Activated CD4-positive, alpha-beta T cell treated with anti-CD3 and anti-CD28 coated beads, Interleukin-2, amount 50 U/mL, for 4 hours (primary cell): ENCODE measurements at places on chromosomes 1 and 21.

GRCh38 chr1:243595527-243596210 is 254.4 kb downstream of the AKT3 start:
- DNase-seq: peak; percentile 2

- DNase-seq: no peak
These were observed 27.4 kb downstream of the CACHD1 start for GRCh38 chr1:64497088-64497883.

DNA sequence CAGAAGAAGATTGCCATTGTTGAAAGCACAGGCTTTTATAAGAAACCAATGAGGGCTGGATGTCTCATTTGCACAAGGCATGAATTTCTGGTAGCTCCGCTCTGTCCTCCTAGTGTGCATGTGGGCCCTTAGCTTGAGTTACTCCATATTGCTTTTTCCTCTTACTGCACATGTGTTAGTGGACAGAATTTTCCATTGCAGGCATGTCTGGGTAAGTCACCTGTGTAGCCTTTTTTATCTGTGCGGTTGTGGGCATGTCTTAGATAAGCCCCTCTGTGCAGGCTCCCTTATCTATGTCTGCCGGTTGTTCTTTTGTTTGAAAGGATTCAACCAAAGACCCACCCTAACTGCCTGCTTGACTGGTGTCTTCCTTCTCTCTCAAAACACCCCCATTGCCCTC is 7.2 kb upstream of the CLCA1 start:
- no peak for DNase-seq

- no peak for DNase-seq
These were observed 139.8 kb downstream of the DMRTB1 start for GRCh38 chr1:53598966-53599365.

- DNase-seq: no peak
These were observed 43.9 kb upstream of the LYST start for GRCh38 chr1:235910357-235911299.

- DNase-seq: no peak
These were observed 45.0 kb upstream of the ADARB1 start for GRCh38 chr21:45029298-45029947.

DNA sequence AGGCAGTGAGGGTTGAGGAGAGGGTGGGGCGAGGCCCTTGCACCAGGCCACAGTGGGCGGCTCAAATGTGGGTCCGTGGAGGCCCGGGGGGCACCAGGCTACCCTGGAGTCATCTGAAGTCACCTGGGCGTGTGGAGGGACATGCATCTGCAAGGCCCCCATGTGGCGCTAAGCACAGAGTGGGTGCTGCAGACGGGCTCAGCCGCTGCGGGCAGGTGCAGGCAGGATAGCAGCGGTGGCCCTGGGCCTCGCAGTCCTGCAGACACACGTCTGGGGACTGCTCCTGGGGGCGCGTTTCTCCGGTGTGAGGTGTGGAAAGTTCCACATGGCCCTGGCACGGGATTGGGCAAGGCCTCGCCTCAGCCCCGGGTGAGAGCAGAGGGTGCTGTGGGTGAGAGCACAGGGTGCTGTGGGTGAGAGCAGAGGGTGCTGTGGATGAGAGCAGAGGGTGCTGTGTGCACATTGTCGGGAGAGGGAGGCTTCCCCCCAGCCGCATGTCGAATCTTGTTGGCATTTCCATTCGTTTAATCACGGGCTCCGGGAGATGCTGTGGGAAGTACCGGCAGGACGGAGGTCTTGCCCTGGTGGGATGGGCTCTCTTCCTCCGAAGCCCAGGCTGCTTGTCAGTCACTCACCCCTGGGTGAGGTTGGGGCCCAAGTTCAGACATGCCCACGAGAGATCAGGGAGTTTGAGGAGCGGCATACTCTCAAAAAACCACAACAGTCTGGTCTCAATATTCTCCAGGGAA is 46.5 kb downstream of the TP73 start:
- no peak for DNase-seq

- DNase-seq: no peak
These were observed 85.7 kb downstream of the TAS1R2 start for GRCh38 chr1:18773753-18774152.

DNA sequence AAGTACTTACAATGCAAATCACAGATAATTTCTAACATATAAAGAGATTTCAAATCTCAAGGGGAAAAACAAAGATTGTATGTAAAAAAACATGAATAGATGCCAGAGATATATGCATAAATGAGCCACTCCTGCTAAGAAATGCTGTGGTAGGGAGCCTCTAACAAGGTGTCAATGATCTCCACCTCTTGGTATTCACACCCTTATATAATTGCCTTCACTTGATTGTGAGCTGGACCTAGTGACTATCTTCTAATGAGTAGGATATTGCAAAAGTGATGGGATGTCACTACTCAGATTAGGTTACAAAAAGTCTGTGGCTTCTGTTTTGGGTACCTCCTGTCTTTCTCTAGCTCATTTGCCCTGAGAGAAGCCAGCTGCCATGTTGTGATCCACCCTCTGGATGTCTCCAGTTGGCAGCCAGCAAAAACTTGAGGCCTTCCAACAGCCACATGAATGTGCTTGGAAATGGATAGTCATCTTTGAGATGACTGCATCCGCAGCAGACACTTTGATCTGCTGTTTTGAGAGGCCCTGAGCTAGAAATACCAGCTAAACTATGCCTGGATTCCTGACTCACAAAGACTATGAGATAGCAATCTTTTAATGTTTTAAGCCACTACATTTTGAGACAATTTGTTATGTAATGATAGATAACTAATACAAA is 196.1 kb upstream of the FGGY start:
- DNase-seq: no peak

GRCh38 chr1:225871359-225872074 is 10.7 kb downstream of the TMEM63A start:
- no peak for DNase-seq

- DNase-seq: no peak
These were observed 89.7 kb downstream of the BCAR3 start for GRCh38 chr1:93591676-93592550.

DNA sequence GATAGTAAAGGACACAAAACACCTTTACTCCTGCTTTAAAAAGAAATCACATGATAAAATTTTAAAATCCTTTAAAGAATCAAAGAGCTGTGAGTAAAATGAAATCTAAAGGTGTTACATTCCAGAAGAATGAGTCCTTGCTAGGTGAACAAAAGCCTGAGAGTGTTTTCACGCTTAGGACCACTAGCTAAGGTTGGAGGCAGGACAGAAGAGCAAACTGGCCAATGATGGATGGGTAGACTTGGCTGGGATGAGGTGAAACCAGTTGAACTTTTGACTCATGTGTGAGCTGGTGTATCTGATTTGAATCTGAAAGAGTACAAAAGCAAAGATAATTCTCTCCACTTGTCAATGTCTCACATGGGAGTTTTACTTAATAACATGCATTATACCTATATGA is 35.1 kb downstream of the CATSPERE start:
- DNase-seq: no peak

- no peak for DNase-seq
These were observed 80.6 kb downstream of the DSCAM start for GRCh38 chr21:40766381-40766780.

DNA sequence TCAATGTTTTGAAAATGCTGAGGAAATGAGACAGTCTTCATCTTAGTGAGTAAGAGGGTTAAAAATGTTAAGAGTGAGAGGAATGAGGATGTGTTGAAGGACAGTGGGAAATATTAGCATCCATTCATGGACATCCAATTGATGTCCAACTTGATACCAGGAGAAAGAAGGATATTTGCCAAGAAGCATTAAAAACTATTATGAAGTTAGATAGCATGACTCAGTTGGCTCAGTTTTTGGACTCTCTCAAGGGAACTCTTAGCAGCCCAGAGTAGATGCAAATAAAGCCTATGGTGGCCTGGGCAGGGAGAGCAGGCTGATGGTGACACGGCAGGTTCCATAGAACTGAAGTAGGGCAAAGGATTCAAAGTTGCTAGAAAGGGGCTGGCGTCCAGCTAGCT is 171.0 kb downstream of the ZZZ3 start:
- DNase-seq: no peak

- DNase-seq: no peak
These were observed 15.7 kb downstream of the EPHX1 start for GRCh38 chr1:225825607-225826007.

DNA sequence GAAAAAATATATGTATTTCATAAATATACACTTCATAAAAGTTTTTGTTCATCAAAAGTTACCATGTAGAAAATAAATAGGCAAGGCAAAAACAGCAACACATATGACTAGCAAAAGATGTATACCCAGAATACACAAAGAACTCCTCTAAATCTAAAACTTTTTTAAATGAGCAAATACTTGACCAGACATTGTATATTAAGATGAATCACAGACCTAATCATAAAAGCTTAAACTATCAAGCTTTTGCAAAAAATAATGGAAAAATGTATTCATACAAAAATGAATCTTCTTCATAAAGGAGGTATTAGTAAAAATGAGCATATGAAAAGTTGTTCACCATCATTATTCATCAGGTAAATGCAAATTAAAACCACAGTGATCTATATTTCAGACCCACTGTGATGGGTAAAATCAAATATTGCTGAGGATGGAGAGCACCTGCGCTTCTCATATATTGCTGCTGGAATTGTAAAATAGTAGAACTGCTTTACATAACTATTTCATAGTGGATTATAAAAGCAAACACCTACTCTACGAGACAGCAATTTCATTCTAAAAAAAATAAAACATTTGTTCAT is 78.3 kb upstream of the RGS1 start:
- DNase-seq: no peak

DNA sequence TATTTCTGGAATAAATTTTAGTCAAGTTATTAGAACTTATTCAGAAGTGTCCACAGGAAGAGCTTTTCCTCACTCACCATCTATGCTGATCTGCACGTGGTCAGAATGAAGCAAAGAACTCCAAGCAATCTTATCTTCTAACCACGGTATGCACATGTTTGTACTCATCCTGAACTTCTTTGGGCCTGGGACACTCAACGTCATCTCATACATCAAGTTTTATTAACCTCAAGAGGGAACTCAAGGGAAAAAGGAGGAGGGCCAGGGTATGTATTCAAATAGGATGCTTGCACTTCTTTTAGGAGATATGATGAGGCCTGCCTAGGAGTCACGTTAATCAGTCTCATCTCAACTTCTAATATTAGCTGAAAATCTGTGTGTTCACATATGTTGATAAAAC is 142.5 kb downstream of the C1orf94 start:
- DNase-seq: no peak

DNA sequence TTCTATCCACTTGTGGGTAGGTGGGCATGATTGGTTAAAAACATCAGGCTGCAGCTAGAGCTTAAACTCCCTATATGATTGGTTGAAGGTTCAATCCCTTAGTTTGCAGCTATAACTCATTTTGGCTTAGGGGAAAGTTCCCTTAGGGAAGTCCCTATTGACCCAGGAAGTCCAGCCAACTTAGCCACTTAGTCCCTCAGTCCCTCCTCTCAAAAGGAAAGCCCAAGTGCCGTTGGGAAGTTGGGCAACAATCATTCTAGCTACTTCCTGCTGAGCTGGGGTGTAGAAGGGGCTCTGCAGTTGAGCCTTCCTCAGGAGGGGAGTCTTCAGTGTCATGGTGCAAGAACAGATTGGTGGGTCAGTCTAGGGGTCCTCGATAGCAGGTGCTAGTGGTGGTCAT is 12.2 kb downstream of the MSTO1 start:
- no peak for DNase-seq

GRCh38 chr1:35924838-35925237 is 6.1 kb upstream of the AGO3 start:
- no peak for DNase-seq

DNA sequence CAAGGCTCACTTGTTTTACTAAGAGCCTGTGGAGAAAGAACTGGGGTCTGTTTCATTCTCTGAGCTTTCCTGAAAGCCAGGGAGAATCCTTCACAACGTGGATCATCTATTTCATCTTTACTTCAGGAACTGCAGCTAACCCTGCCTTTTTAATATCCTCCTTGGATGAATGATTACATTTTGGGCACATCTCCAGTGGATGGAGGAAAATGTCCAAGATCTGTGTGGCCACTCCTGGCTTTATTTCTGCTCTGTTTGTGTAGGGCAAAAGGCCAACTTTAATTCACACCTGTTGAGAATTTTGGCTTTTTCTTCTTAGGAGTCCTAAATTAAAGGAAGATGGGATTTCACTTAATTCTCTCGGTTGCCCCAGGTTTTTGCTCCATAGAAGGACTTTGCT is 69.5 kb upstream of the CACNA1E start:
- no peak for DNase-seq

- DNase-seq: no peak
These were observed 34.4 kb downstream of the WNT4 start for GRCh38 chr1:22108339-22109105.

DNA sequence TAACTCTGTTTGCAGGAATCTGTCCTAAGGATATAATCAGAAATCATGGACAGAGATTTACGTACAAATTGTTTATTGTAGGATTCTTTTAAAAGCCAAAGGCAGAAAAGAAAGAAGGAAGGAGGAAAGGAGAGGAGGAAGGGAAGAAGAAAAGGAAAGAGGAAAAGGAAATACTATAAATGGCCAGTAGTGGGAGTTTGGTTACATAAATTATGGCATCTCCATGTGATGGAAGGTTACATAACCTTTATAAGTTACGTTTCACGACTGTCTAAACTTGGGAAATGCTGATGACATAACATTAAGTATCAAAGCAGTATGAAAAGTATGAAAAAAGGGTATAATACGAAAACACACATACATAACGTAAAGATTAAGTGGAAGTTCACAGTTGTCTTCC is 39.0 kb downstream of the SMYD2 start:
- no peak for DNase-seq

GRCh38 chr1:185419718-185420117 is 102.7 kb upstream of the IVNS1ABP start:
- DNase-seq: no peak

DNA sequence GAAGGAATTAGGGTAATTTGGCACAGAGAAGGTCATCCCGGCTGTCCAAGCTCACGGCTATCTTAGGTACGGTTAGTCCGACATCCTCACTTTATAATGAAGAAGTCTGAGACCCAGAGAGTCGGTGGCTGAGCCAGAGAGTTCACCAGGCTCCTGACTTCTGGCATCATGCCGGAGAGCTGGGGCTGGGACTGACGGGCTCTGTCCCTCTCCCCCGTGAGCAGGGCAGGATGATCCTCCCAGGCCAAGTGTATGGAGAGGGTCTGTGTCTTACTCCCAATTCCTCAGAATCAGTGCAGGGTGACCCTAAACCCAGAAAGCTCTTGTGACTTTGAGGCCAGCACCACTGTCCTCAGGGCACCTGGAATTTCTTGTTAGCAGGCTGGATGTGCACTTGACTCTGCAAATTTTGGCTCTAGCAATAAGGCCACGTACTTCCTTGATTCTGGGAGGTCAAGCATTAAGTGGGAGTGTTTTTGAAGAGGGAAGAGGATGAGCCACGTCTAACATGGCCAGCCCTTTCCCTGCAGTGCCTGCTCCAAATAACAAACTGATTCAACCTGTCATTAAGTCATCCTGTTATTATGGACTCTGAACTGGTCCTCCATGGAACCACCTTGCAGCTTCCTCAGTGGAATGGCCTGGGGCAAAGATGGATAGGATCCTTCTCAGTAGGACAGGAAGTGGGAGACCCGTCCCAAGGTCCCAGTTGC is 20.8 kb upstream of the BTG2 start:
- no peak for DNase-seq

- no peak for DNase-seq
These were observed 78.2 kb downstream of the NFIA start for GRCh38 chr1:61160526-61160925.

GRCh38 chr21:42143111-42143510 is 72.0 kb downstream of the UMODL1 start:
- no peak for DNase-seq
